NCI-H187 treated with DMSO at 0.1 percent for 48 hours (cell line): ENCODE measurements at places on chromosomes 3 and 15.

DNA sequence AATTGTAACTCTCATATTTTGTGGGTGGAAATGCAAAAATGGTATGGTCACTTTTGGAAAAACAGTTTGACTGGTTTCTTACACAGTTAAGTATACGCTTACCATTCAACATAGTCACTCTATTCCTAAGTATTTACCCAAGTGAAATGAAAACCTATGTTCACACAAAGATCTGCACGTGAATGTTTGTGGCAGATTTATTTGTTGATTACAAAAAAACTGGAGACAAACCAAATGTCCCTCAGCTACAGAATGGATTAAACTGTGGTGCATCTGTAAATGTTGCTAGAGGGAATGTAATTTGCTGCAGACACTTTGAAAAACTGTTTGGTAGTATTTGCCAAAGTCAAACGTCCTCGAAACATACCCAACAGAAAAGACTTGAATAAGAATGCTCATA, 29.3 kb downstream of the ACKR2 start:
- DNase-seq, result no peak

DNA sequence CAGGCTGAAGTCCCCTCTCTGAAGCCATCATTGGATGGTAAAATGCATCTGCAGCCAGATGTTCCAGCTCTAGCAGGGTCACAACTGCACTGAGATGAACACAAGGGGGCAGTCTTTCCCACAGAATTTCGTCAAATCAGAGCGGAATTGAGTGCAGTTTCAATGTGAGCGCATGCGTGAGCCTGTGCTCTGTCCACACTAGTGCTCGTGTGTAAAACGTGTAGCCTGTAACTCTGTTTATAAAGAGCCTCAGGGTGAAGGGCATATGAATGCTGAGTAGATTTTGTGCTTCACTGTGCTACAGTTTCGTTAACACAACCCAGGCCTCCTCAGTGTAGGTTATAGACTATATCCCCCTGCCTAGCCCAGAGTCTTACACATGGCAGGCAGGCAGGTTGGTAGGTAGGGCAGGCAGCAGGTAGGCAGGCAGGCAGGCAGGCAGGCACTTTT, 92.7 kb upstream of the GOLGA6L4 start:
- no peak for DNase-seq

DNA sequence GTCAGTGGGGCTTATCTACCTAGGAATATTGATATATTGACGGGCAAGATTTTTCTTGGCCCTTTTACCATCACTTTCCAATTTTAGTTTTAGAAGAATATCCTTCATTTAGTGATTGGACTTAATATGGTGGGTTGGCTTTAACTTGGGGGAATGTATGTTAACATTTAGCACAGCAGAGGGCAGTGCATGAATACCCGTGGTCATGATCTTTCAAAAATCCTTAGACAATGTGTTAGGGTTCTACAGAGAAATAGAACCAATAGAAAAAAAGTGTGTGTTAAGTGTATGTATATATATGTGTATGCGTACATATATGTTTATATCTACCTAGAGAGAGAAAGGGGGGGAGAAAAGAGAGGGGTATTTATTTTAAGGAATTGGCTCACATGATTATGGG, 36.9 kb downstream of the GPR171 start:
- DNase-seq, result no peak

DNA sequence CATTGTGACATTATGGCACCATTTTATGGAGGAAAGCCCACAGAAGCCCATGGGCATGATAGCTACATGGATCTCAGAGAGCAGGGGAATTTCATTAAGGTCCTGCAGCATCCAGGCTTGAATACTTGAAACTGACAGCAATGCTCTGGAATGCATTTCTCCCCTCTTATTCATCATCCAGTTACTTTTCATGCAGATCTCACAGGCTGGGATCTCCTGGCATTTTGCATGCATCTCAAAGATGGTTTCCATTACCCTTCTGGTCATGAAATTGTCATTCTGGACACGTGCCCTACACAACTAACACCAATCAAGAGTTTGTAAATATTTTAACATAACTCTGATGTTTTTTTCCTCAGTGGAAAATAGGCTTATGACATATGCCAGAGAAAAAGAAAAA, 32.4 kb downstream of the VGLL3 start:
- no peak for DNase-seq

DNA sequence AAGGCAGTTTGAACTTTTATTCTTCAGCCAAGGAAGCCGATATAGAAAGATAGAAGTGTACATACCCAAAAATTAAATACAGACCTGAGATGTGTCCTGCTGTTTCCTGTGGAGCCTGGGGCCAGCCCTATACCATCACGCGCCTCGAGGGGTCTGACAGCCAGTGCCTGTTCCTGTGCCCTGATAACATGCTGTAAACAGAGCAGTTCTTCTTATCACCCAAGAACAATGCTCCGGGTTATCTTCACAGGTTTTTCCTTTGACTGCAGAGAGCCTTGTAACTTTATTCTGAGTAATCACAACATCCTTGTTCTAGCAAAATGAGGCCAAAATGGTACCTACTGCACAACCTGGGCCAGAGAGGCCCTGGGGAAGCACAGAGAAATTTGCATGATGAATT, 289.7 kb upstream of the CHRM5 start:
- no peak for DNase-seq

- no peak for DNase-seq
Measured at GRCh38 chr15:51499379-51499976, 123.1 kb downstream of the DMXL2 start.

GRCh38 chr3:159795042-159795441, 193.6 kb upstream of the IL12A start:
- no peak for DNase-seq
